ENCODE measurements at places on chromosomes 6 and 20.

GRCh38 chr6:52654592-52654991, 16.3 kb upstream of the TMEM14A start:
- DNase-seq: no peak

DNA sequence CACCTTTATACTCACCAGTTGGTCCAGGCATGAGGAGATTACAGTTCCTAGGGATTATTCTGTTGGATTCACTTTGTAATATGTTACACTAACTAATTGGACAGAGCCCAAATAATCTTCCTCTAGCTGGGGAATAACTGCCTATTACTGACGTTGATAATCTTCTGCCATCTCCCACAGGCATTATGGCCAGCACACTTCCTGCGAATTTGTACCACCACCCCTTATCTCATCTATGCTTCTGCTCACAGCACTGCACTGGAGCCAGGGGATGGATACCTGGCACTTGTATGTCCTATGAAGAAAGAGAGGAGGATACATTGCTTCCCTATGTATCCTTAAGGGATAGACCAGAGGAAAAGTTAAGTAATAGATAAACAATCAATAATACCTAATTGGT, 494.8 kb upstream of the MAN1A1 start:
- no peak for DNase-seq

GRCh38 chr6:126722411-126722810, 382.5 kb downstream of the CENPW start:
- no peak for DNase-seq

GRCh38 chr6:29633534-29633905, 537 bp upstream of the GABBR1 start:
- peak; percentile 47 for DNase-seq

DNA sequence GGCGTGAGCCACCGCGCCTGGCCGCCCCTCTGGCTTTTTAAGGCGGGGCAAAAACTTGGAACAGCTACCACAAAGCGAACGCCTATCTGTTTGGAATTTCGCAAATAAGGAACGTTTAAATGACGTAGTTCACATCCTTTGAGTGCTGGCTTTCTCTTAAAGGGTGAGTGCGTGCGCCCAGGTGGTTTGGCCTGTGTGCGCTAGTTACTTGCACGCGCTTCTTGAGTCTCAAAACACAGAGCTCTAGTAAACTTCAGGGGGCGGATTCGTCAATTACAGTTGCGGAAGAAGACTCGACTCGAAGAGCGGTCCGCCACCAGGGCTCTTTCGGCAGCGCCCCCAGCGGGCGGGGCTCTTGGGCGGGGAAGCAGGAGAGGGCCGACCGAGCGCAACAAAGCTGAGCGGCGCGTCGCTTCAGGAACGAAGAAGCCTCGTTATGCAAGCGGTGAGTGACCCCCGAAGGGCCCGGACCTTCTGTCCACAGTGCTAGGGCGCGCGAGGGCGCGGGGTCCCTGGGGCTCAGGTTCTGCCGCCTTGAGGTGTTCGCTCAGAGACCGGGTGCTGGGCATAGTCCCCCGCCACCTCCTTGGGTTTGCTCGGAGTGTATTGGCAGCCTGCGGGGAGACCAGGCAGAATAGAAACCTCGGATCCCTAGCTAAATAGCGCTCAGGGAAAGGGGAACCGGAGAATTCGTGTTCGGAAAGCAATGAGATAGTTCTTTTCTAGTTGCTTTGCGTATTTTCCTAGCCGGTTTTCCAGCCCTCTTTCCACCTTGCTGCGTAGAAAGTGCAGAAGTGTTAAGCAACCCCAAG, at the start of gene SYCP2L:
SYCP2L (plus strand) TSS at position 362 of the 812 bp plus-strand sequence; CDS start at position 437, 75 bp downstream.
- DNase-seq: peak; percentile 45

All from hindlimb muscle (tissue), 1 donor.